Mesenteric fat pad (tissue), 1 donor: ENCODE measurements at places on chromosomes 1 and 21. TPM values are rescaled to one million over a fixed set of nuclear protein-coding genes. Genes with fewer than 3 reads are reported as not detected.

TMPRSS2 gene
- 0.61 TPM for total RNA-seq

FCGR2B gene
- total RNA-seq: 43.4 TPM

DNA sequence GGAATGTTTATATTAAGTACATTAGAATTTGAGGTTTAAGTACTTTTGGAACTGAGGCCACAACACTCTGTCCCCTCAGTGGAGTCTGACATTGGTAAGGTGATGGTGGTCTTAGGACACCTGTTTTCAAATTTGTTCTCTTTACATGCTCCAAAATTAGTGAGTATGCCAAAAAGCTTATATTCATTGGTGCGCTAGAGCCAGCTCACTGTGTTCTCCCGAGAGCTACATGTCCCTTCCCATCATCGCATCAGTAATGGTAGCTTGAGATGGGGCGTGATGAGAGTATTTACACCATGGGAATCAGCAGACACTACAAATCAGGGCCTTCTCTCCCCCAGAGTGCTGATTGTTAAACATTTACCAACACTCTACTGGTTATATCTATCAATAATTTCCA lies 19.5 kb downstream of the ETS2 start:
- DNase-seq: no peak

DNA sequence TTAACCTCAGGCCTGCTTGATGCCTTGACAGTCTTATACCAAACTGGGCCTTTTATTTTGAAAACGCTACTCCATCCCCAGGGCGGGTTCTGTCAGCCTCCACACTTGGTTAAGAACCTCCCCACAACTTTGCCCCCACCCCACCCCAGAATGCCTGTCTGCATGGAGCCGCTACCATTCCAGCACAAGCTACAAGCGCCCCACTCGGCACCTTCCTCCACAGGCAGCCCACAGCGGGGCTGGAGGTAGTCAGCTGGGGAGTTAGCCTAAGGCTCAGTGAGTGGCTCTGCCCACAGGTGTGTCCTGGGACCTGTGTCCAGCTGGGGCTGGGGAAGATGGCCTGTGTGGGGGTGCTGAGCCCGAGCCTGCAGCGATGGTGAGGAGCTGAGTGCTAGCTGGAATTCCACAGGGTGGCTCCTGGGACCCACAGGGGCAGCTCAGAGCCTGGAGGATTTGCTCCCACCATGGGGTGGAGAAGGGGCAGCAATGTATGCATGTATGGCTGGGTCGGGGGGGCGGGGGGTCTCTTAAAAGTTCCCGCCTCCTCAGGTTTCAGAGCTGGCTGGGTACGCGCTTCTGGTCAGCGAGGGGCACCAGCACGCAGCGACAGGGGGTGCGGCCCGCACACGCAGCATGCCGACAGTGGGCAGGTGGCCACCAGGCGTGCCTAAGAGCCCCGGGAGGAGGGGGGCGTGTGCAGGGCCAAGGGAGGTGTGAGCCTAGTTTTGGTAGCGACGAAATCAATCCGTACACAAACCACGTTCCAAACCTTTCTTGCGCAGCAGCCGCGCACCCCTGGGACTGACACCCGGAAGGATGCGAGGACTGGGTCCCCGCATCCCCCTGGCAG lies 917 bp downstream of the ETNK2 start:
- no peak for DNase-seq

DNA sequence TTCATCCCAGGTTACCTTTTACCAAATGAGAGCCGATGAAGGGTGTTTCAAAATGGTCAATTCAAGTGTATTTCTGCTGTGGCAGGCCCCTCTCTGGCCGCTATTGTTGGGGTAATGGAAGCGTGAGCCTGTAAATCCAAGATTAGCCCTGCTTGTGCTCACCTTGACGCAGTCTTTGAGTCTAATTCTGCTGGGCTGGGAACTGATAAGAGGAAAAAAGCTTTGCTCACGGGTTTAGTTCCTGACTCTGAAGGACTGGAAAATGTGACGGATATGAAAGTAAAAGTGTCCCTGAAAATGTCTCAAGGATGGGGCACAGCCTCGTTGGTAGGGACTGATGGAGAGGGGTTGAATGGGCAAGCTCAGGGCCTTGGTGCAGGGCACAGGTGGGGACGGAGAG lies 125.9 kb upstream of the GALNT2 start:
- no peak for DNase-seq

GRCh38 chr1:91245435-91245834 lies 159.2 kb downstream of the HFM1 start:
- no peak for DNase-seq

- no peak for DNase-seq
These were observed 7.6 kb downstream of the TTF2 start for GRCh38 chr1:117067533-117068370.

GRCh38 chr1:185108321-185108720 lies 48.4 kb downstream of the TRMT1L start:
- DNase-seq: no peak

GRCh38 chr1:24199291-24199900 lies 12.3 kb upstream of the IFNLR1 start:
- DNase-seq: no peak

GRCh38 chr1:167587872-167588271 lies 34.3 kb upstream of the CREG1 start:
- DNase-seq: no peak

DNA sequence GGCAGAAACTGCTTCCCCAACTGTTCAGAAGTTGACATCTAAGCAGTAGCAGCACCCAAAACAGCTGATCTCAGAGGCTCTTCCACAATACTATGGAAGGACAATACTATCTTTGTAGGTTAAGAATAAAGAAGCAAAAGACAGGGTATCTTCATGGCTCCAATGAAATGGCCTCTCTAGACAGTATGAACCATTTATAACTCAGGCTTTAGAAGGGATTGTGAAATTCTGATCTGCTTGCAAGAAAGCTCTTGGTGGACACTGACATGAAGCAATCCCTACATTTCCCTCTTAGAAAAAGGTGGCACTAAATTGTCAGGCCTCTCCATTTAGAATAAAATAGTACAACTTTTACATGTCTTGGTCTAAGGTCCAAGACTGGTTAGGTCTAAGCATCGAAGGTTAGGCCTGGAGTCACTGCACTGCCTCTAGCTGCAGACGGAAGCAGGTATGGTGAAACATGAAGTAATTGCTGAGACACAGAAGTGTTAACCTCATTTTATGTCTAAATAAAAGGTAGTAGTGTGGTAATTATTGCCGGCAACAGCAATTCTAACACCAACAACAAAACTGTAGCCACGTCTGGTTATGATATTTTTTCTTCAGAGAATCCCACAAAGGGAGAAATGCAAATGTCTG lies 50.6 kb upstream of the HP1BP3 start:
- DNase-seq: no peak

- DNase-seq: no peak
These were observed 3.9 kb downstream of the RCC1 start for GRCh38 chr1:28509705-28510272.

ORC1 gene
- 0.35 TPM for total RNA-seq
